DMS53 (cell line): ENCODE measurements at places on chromosomes 1 and 21.
A peak's percentile ranks its signal among the peaks of the same experiment; 100 is the strongest.

- no peak for DNase-seq
These were observed 163.2 kb downstream of the GALNT2 start for GRCh38 chr1:230230273-230230672.

GRCh38 chr1:95686217-95686616, 452.2 kb downstream of the RWDD3 start:
- DNase-seq = peak; percentile 58

- DNase-seq = no peak
These were observed 15.7 kb downstream of the ABCD3 start for GRCh38 chr1:94433866-94434265.

DNA sequence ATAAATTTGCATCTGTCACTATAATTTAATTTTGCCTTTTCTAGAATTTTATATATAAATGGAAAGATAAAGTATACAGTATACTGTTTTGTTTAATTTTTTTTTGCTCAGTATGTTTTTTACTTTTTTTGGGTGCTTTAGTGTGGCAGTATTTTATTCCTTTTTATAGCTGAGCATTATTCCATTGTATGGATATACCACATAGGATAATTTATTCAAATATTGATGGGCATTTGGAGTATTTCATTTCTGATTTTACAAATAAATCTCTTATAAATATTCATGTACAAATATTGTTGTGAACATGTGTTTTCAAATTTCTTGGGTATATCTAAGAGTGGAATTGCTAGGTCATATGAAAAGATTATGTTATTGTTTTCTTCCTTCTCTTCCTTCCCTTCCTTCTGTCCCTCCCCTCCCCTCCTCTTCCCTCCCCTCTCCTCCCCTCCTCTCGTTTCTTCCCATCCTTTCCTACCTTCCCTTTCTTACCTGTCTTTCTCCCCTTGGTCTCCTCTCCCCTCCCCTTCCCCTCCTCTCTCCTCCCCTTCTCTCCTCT, 18.5 kb downstream of the SLC35A3 start:
- DNase-seq = no peak

DNA sequence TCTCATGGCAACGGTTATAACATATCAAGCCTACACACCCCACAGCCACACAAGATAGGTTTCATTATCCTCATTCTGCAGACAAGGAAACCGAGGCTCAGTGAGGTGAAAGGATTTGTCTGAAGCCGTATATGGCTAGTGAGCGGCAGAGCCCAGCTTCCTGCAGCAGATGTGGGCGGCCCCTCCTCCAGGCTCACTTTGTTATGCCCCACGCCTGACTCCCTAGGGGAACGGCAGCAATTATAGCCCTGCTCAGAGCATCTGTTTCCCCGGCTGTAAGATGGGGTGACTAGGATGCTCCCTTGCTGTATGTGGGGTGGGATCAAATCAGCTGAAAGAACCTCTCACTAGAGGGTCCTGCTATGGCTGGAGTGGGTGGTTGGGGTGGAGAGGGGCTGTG, 22.1 kb downstream of the GRHL3 start:
- DNase-seq = no peak

- no peak for DNase-seq
These were observed 56.2 kb downstream of the COL24A1 start for GRCh38 chr1:86100401-86100800.
